ENCODE measurements at places on chromosomes 5 and 9. TPM values are rescaled to one million over a fixed set of nuclear protein-coding genes. Genes with fewer than 3 reads are reported as not detected.

SPAG8 gene
- total RNA-seq: 2.4 TPM

SEMA6A gene
- 2.3 TPM for total RNA-seq

PDGFRB gene
- total RNA-seq: 1,131 TPM

NUDCD2 gene
- total RNA-seq: 25.1 TPM

CBY3 gene
- not detected for total RNA-seq

PIP5KL1 gene
- 2.9 TPM for total RNA-seq

ENG gene
- total RNA-seq: 140 TPM

C7 gene
- not detected for total RNA-seq

SLC6A19 gene
- not detected for total RNA-seq
